ENCODE measurements at places on chromosomes 5 and 9. TPM values are rescaled to one million over a fixed set of nuclear protein-coding genes. Genes with fewer than 3 reads are reported as not detected.

DNA sequence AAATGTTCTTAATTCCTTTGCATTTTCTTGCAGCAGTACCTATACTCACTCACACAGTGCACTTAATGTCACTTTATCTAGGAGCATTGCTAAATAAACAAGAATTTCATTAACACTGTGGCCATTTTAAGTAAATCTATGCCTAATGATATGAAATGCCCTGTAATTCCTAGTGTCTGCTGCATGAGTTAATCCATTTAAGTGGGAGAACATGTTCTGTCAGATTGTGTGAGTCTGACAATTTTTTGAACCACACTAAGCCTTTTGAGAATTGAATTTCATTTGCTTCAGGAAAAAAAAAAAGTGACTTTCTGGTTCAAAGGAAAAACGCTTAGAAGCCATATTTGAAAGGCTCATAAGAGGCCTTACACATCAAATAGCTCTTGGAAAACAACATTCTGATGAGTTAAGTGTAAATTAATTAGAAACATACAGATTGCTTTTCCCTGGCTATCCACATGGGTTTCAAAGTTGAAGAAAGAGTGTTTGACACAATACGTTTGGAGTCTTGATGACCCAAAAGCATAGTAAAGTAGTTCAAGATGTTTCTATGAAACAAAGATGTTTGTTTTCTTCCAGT lies 446.7 kb upstream of the GRAMD2B start:
- DNase-seq = no peak

Gene PCDHGA1
- 0.48 TPM for total RNA-seq

GRCh38 chr9:36441966-36442365 lies 41.9 kb upstream of the RNF38 start:
- DNase-seq = no peak

GRCh38 chr9:87464110-87464991 lies 33.3 kb upstream of the DAPK1 start:
- no peak for DNase-seq

- DNase-seq = no peak
Measured at GRCh38 chr9:73129941-73130685, 21.6 kb upstream of the ANXA1 start.

DNA sequence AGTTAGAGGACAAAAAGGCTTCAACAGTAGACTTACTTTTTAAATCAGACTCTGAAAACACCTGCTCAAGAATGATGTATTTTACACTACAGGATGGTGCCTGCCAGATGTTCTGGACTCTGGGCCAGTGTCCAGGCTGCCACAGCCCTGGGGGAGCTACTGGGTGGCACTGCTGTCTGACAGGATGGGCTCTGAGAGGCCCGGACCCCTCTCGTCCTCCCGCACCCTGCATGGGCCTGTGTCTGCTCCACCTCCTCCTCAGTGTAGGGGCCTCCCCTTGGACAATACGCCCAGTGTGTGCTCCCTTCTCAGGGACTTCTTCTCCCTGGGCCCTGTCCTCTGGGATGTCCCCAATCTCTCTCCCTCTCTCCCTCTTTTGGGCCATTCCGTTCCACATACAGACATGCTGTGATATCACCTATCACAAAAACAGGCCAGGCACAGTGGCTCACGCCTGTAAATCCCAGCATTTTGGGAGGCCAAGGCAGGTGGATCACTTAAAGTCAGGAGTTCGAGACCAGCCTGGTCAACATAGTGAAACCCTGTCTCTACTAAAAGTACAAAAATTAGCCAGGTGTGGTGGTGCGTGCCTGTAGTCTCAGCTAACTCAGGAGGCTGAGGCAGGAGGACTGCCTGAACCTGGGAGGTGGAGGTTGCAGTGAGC lies 23.4 kb downstream of the GFPT2 start:
- no peak for DNase-seq

GRCh38 chr9:123680352-123680751 lies 249.6 kb downstream of the DENND1A start:
- DNase-seq = no peak

- peak; percentile 90 for DNase-seq
Measured at GRCh38 chr5:179801304-179802206, 5.1 kb downstream of the MGAT4B start.

Gene DAB2IP
- 1.3 TPM for total RNA-seq

- no peak for DNase-seq
Measured at GRCh38 chr5:101306391-101307137, 403.5 kb upstream of the ST8SIA4 start.

- DNase-seq = no peak
Measured at GRCh38 chr5:32574540-32575175, 10.7 kb upstream of the SUB1 start.

Gene TXNDC8
- not detected for total RNA-seq

All from Karpas-422 (cell line).